ENCODE measurements at places on chromosomes 3 and 15.

- no peaks in the 10 kb centered on the region for H3K4me1 ChIP-seq
- DNase-seq: no peak
- H3K36me3 ChIP-seq: no peaks in the 10 kb centered on the region
- H3K4me3 ChIP-seq: no peak overlapping the region
Measured at GRCh38 chr3:102114264-102114979, 265.1 kb downstream of the NFKBIZ start.

GRCh38 chr3:15787941-15788340 lies 9.8 kb downstream of the ANKRD28 start:
- no peak overlapping the region for H3K4me3 ChIP-seq
- H3K27me3 ChIP-seq: no peaks in the 10 kb centered on the region
- no peaks in the 10 kb centered on the region for H3K4me1 ChIP-seq
- H3K27ac ChIP-seq: no peak overlapping the region
- H3K36me3 ChIP-seq: no peaks in the 10 kb centered on the region

- H3K27ac ChIP-seq: no peak overlapping the region
- H3K4me1 ChIP-seq: no peaks in the 10 kb centered on the region
Measured at GRCh38 chr3:162538491-162538890, 1041.9 kb downstream of the OTOL1 start.

DNA sequence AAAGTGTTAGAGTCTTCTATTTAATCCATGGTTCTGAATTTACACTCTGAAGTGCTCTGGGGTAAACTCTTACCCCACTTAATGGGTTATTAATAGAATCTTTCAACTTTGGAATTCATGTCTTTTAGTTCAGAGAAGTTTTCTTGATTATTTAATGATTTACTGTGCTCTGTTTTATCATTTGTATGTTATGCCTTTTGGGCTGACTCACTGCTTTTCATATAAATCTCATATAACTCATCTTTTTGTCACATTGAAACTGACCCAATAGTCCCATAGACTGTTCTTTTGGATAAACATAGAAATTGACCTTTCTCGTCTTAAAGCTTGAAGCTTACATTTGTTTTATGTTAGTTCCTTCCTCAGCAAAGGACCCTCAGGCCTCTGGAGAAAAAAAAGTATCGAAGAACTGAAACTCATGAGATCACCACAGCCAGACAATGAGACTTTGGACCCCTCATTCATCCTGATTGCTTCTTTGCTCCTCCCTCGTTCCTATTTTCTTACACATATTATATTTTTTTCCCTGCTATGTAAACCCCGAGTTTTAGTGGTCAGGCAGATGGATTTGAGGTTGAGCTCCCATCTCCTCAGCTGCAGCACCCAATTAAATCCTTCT lies 229.1 kb upstream of the CBLB start:
- H3K27me3 ChIP-seq: no peaks in the 10 kb centered on the region
- no peaks in the 10 kb centered on the region for H3K4me1 ChIP-seq
- no peak overlapping the region for H3K4me3 ChIP-seq

- H3K27ac ChIP-seq: no peak overlapping the region
- peaks cover 11% of the 10 kb centered on the region for H3K4me1 ChIP-seq
- no peaks in the 10 kb centered on the region for H3K27me3 ChIP-seq
- no peaks in the 10 kb centered on the region for H3K36me3 ChIP-seq
- no peak for DNase-seq
Measured at GRCh38 chr3:39166134-39166710, 12.8 kb upstream of the CSRNP1 start.

DNA sequence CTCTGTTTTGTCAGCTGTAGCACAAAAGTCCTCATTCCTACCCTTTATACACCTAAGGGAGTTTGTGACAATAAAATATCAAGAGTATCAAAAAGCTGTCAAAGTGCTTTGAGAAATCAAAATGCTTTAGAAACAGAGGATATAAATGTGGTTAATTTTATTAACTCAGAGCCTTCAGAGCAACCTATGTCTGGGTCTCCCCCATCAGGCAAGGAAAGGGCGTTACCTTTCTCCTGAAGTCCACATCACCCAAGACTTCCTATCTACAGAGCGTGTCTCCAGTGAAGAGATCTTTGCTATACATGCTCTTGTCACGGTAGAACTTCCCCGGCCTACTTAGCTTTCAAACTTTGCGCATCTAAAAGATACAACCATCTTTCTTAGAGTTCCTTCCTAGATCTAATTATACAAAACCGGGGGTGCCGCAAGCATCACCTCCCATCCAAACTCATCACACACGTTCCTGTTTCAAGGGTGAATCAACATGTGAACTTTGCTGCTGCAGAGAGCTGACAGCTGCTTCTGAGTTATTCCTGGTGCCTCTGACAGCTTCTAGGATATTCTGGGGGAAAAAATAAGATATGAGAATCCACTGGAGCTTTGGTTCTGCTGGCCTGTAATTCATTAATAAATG lies 93.0 kb downstream of the RARB start:
- no peak overlapping the region for H3K27ac ChIP-seq
- no peaks in the 10 kb centered on the region for H3K27me3 ChIP-seq
- H3K4me3 ChIP-seq: no peak overlapping the region
- no peak for DNase-seq
- H3K36me3 ChIP-seq: no peaks in the 10 kb centered on the region

- DNase-seq: no peak
- no peaks in the 10 kb centered on the region for H3K36me3 ChIP-seq
- no peaks in the 10 kb centered on the region for H3K4me1 ChIP-seq
- no peak overlapping the region for H3K27ac ChIP-seq
- H3K4me3 ChIP-seq: no peak overlapping the region
Measured at GRCh38 chr15:99504071-99504822, 61.5 kb upstream of the MEF2A start.

DNA sequence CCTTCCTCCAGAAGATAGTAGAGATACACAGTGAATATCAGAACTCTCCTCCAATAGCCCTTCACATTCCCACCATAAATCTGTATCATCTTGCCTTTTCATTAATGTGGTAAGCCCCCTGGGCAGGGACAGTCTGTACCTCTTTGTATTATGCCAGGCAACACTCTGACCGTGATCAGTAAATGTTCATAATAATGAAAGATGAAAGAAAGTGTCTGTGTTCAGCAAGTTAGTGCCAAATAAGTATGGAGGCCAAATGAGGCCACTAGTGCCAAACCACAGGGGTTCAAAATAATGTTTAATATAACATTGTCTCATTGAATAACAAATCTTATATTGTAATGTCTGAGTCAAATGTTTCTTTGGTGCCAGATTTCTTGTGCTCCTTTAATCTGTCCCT lies 104.3 kb downstream of the CMSS1 start:
- peaks cover 3% of the 10 kb centered on the region for H3K4me1 ChIP-seq
- H3K27me3 ChIP-seq: no peaks in the 10 kb centered on the region
- H3K27ac ChIP-seq: no peak overlapping the region
- no peak for DNase-seq
- H3K36me3 ChIP-seq: no peaks in the 10 kb centered on the region

- H3K27ac ChIP-seq: no peak overlapping the region
- H3K4me3 ChIP-seq: no peak overlapping the region
- DNase-seq: no peak
- H3K4me1 ChIP-seq: peaks cover 2% of the 10 kb centered on the region
Measured at GRCh38 chr3:97256060-97256459, 441.7 kb downstream of the EPHA6 start.

DNA sequence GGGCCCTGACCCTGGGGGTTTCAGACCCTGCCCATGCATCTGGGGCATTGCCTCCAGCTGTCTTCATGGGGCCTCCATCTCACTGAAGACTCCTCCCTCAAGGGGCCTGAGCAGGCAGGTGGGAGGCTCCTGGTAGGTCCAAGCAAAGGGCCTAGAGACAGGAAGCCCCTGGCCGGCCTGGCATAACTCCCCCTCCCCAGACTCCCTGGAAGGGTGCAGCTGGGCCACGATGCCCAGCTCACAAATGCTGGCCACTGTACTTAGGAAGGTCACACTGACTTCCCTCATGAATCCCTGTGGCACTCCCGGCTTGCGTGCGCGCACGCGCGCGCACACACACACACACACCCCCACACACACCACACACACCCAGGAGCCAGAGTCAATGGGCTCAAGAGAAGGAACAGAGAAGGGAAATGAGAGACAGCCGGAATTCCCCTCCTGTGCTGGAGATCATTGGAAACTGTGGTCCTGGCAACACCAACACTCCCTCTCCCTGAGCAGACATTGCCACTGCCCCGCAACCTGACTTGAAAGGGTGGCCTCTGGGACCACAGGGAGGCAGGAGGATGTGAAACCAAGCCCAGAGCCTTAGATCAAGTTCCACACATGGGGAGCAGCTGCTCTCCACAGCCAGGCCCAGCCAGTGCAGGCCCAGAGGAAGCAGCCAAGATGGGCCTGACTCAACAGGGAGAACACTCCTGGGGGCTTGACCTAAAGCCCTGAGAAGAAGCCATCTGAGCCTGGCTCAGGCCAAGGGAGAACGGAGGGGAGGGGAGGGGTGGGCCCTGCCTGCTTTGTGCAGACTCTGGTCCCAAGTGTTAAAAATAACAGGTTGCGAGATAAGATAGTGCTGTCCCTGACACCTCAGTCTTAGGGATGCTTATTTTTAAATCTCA lies 69.7 kb downstream of the SCN5A start:
- DNase-seq: no peak
- H3K27me3 ChIP-seq: no peaks in the 10 kb centered on the region
- H3K4me3 ChIP-seq: no peak overlapping the region

DNA sequence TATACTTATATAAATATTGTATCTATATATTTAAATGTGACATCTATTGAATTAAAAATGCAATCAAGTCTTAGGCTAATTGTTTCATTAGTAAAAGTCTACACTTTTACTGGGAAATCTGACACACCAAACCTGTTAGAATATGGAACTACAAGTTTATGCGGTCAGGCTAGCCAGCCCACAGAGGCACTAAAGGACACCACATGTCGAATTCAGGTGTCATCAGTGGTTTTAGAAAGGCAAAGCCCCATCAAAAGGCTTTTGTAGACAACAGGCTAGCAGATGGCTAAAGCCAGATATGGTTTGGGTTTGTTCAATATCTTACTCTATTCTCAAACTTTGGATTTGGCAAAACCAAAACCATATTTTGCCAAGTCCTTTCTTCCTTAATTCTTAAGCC lies 411.0 kb downstream of the MECOM start:
- H3K4me3 ChIP-seq: no peak overlapping the region
- H3K36me3 ChIP-seq: no peaks in the 10 kb centered on the region
- no peaks in the 10 kb centered on the region for H3K4me1 ChIP-seq
- no peaks in the 10 kb centered on the region for H3K27me3 ChIP-seq

DNA sequence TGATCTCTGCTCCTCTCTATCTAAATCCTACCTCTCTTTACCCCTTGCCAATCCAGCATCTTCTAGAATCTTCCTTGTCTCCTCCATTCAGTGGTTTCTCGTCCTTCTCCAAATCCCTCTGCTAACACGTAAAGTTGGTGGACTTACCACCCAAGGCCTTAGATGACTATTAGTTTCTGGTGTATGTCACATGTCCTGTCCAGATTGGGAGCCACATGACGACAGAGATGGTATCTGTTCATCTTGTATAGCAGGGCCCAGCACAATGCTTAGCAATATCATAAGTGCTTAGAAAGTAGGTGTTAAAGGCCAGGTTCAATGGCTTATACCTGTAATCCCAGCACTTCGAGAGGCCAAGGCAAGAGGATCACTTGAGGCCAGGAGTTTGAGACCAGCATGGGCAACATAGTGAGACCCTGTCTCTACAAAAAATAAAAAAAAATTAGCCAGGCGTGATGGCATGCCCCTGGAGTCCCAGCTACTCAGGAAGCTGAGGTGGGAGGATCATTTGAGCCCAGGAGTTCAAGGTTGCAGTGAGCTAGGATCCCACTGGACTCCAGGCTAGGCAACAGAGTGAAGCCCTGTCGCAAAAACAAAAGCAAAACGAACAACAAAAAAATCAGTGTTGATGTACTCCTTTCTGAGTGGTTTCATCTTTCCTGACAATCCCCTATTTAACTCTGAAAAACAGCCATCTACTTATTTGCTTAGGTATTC lies 81.8 kb downstream of the HMG20A start:
- H3K36me3 ChIP-seq: no peaks in the 10 kb centered on the region
- no peak overlapping the region for H3K4me3 ChIP-seq
- no peak for DNase-seq
- peaks cover 17% of the 10 kb centered on the region for H3K4me1 ChIP-seq
- H3K27me3 ChIP-seq: no peaks in the 10 kb centered on the region

- DNase-seq: no peak
- no peaks in the 10 kb centered on the region for H3K36me3 ChIP-seq
- no peak overlapping the region for H3K4me3 ChIP-seq
- no peak overlapping the region for H3K27ac ChIP-seq
- H3K4me1 ChIP-seq: peaks cover 1% of the 10 kb centered on the region
Measured at GRCh38 chr3:171956181-171956683, 83.1 kb upstream of the FNDC3B start.

GRCh38 chr3:62209101-62209500 lies 164.2 kb downstream of the FEZF2 start:
- H3K4me3 ChIP-seq: no peak overlapping the region
- no peak for DNase-seq
- no peaks in the 10 kb centered on the region for H3K27me3 ChIP-seq
- no peak overlapping the region for H3K27ac ChIP-seq
- H3K4me1 ChIP-seq: peaks cover 2% of the 10 kb centered on the region
- H3K36me3 ChIP-seq: no peaks in the 10 kb centered on the region

DNA sequence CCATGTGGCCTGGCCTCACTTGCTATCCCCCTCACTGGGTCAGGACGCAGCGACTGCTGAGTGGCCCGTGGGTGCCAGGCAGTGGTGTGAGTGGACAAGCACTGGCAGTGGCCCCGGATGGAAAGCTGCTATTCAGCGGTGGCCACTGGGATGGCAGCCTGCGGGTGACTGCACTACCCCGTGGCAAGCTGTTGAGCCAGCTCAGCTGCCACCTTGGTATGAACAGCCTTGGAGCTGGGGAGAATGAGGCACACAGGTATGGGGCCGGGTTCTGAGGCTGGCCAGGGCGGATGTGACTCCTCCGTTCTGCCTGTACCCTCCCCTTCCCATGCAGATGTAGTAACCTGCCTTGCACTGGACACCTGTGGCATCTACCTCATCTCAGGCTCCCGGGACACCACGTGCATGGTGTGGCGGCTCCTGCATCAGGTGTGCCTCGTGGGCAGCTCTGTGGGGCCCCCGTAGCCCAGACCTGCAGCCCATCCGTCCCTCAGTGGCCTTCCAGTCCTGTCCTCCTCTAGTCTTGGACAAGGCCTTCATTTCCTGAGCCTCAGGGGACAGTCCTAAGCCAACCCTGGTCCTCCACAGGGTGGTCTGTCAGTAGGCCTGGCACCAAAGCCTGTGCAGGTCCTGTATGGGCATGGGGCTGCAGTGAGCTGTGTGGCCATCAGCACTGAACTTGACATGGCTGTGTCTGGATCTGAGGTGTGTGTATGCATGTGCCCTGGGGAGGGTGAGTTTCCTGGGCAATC lies 28.2 kb downstream of the NBEAL2 start:
- no peak overlapping the region for H3K4me3 ChIP-seq
- peaks cover 21% of the 10 kb centered on the region for H3K36me3 ChIP-seq
- H3K27me3 ChIP-seq: no peaks in the 10 kb centered on the region
- no peak overlapping the region for H3K27ac ChIP-seq

GRCh38 chr3:98602078-98602678 lies 8.8 kb upstream of the CPOX start:
- no peaks in the 10 kb centered on the region for H3K27me3 ChIP-seq
- no peak overlapping the region for H3K27ac ChIP-seq
- no peak overlapping the region for H3K4me3 ChIP-seq
- H3K4me1 ChIP-seq: no peaks in the 10 kb centered on the region

GRCh38 chr3:160804762-160805161 lies 48.7 kb downstream of the PPM1L start:
- H3K27me3 ChIP-seq: no peaks in the 10 kb centered on the region
- H3K27ac ChIP-seq: no peak overlapping the region
- peaks cover 2% of the 10 kb centered on the region for H3K4me1 ChIP-seq
- DNase-seq: no peak
- no peaks in the 10 kb centered on the region for H3K36me3 ChIP-seq

- no peak overlapping the region for H3K27ac ChIP-seq
- DNase-seq: no peak
- no peaks in the 10 kb centered on the region for H3K27me3 ChIP-seq
- no peaks in the 10 kb centered on the region for H3K4me1 ChIP-seq
Measured at GRCh38 chr15:92385096-92385495, 8.6 kb upstream of the ST8SIA2 start.

Measured in H1 (cell line).